ENCODE measurements at places on chromosomes 6 and 20.

- no peak for DNase-seq
Measured at GRCh38 chr20:51532577-51533191, 9.8 kb downstream of the NFATC2 start.

DNA sequence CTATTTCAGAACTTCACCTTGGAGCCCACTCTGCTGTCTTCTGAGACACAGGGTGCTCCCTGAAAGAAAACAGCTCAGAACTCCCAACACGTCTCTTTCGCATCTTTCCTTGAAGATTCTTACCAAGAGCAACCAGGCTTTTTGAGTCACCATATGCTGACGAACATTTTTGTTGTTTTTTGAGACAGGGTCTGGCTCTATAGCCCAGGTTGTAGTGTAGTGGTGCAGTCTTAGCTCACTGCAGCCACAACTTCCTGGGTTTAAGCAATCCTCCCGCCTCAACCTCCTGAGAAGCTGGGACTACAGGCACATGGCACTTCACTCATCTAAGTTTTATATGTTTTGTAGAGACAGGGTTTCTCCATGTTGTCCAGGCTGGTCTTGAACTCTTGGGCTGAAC is 68.5 kb downstream of the TRMT11 start:
- no peak for DNase-seq

GRCh38 chr6:156654919-156655918 is 122.0 kb upstream of the ARID1B start:
- DNase-seq, result no peak

- no peak for DNase-seq
Measured at GRCh38 chr6:33694401-33694931, 17.0 kb downstream of the UQCC2 start.

GRCh38 chr20:57190536-57191264 is 75.7 kb downstream of the BMP7 start:
- no peak for DNase-seq

DNA sequence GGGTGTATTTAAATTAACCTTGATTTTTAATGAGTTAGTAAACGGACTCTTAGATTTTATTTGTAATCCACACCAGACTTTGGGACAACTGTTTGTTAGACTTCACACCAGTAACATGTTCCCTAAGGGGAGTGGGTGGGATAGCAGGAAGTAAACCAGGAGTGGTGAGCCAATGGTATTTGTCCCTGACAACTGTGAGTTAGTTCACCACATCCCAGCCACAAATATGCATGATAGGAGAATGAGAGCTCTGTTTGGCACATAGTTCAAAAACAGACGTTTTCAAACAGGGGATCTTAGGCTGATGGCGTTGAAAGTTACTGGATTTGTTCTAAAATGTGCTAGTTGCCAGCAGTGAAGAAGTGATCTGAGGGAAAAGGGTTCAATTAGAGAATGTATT is 18.7 kb upstream of the COL10A1 start:
- DNase-seq, result no peak

DNA sequence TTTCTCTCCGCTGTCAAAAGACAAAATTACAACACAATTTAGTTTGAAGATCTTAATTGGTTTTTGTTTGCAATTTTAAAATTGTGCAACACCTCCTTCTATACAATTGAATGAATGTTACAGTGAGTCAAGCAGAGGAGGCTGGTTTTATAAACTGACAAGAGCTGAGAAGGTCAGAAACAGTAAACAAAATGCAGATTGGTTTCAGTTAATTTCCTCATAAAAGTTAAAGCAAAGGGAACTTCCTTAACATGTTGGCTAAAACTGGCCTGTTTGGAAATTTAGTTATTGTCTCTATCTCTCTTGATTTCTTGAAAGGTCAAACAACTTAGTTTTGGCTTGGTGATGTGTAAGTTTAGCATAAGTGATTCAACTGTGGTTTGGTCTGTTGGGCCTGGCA is 22.2 kb downstream of the KHDC1L start:
- DNase-seq, result no peak

- DNase-seq, result no peak
Measured at GRCh38 chr20:7248281-7249201, 481.1 kb downstream of the BMP2 start.

GRCh38 chr20:9156529-9157280 is 87.8 kb downstream of the PLCB4 start:
- DNase-seq, result no peak

GRCh38 chr20:17493173-17493572 is 38.0 kb downstream of the BFSP1 start:
- no peak for DNase-seq

DNA sequence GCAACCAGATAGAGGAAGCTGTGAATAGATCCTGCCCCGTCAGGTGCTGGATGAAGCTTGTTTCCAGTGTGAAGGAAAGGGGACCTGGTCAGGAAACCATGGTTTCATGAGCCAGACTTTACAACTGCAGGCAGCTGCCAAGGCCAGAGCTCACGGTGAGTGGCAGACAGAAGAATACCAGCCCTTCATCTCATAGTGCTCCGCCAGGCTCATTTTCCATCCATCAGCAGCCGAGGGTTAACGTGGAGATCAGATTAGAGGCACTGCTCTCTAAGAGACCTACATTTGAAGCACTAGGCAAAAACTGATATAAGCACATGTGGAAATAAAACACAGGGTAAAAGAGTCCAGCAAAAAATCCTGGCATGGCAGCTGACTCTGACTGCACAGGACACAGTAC is 172.4 kb downstream of the CD24 start:
- no peak for DNase-seq

DNA sequence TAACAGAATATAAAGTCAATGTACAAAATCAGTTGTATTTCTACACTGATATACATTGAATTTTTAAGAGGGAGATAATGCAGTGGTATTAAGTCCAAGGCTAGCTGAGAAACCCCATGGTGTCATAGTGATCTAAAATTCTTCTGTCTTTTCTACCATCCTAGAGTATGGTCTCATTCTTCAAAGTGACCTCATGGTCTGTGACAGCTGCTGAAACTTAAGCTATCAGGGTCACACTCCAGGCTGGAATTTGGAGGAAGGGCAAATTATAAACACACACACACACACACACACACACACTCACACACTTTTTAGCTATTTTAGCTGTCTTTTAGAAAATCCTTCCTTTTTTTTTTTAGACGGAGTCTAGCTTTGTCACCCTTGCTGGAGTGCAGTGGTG is 47.3 kb upstream of the DYNLRB1 start:
- DNase-seq, result no peak

GRCh38 chr6:22929311-22929985 is 360.1 kb downstream of the HDGFL1 start:
- DNase-seq, result no peak

GRCh38 chr6:9766240-9766915 is 648.5 kb downstream of the TFAP2A start:
- DNase-seq, result no peak

DNA sequence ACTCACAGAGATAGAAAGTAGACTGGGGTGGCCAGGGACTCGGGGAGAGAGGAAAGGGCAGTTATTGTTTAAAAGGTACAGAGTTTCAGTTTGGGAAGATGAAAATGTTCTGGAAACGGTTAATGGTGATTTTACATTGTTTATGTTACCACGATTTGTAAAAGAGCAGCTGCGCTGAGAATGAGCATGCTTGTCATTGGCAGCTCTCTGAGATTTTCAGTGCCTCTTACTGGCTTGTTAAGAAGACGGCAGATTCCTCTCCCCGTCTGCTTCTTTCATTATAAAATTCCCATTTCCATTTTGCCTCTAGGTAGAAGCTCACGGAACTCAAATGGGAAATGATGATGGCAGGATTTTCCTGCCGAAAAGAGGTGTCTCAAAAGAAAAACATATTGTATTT is 39.7 kb upstream of the PPP1R3G start:
- no peak for DNase-seq

- no peak for DNase-seq
Measured at GRCh38 chr6:129507846-129508245, 202.1 kb downstream of the ARHGAP18 start.

DNA sequence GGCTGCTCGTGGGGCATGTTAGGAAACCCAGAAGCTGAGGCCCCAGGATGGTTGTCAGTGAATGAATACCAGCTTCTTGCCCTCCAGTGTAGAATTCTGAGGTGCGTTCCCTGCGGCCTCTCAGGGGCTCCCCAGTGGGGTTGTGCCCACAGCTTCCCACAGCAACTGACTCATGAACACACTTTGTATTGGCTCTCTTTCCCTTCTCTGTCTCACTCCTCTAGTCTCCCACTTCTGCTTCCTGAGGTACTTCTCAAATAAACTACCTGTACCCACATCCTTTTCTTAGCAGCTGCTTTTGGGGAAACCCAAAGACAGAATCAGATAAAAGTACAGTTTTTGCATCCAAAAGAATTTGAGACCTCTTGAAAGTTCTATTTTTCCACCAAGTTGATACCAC is 107.7 kb upstream of the JAG1 start:
- DNase-seq, result no peak

DNA sequence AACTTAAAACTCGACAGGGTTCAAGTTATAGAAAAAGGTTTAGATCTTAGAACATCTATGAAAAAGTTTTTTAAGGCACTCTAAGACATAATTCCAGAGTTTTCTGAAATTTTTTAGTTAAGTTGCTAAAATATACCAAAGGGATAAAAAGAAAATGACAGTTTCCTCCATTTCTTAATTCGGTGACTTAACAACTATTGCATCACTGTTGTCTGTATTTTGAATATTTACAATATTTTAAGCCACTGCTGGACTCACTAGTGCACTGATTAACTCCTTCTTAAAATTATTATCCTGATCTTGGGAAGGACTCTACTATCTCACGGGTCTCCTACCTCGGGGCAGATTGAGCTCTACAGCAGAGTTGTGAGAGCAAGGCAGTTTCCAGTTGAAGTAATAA is 91.0 kb downstream of the ADGB start:
- no peak for DNase-seq

DNA sequence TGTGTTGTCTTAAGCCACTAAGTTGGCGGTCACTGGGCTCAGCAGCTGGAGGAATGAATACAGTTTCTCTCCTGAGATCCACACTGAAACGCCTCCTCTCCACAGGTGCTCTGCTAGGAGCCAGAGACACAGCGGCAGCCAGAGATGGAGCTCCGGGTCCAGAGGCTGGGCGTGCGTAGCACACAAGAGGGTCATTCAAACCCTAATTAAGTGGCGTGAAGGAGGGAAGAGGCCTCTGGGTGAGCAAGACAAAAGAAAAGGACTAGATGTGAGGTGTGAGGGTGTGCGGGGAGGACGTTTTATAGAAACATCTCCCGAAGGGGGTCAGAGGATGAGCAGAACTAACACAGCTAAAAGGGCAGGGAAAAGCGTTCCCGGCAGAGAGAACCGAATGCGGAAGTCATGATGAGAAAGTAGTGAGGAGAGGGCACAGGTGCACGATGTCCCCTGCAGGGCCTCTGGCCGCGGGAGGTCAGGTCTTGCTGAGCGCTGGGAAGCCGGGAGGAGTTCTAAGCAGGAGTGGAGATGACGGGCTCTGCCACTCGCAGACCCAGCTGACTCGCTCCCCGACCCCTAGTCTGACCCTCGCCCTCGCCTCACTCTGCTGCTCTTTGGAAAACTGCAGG is 54.4 kb downstream of the BMP7 start:
- no peak for DNase-seq

DNA sequence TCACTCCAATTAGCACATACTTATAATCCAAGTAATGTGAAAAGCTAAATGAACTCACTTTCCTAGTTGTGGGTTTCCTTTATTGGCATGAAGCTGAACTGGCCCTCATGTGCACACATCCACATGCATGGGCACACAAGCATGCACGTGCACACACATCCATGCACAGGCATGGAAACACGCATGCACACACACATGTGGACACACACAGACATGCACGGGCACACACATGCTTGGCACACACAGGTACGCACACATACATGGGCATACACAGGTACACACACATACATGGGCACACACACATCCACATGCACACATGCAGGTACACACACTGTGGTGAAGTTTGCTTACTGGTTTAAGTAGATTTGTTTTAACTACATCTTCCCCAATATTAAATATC is 23.8 kb downstream of the SYNDIG1 start:
- DNase-seq, result no peak

- DNase-seq, result no peak
Measured at GRCh38 chr20:53321596-53321995, 272.0 kb downstream of the ZNF217 start.

- DNase-seq, result peak; percentile 68
Measured at GRCh38 chr6:111950661-111951496, 77.6 kb upstream of the FYN start.

GRCh38 chr6:150783813-150784212 is 81.7 kb upstream of the MTHFD1L start:
- no peak for DNase-seq

- DNase-seq, result no peak
Measured at GRCh38 chr20:39825524-39825923, 863.4 kb downstream of the DHX35 start.

GRCh38 chr6:166470863-166471410 is 88.2 kb upstream of the MPC1 start:
- DNase-seq, result no peak

GRCh38 chr6:162056745-162057144 is 670.8 kb downstream of the PRKN start:
- DNase-seq, result no peak

DNA sequence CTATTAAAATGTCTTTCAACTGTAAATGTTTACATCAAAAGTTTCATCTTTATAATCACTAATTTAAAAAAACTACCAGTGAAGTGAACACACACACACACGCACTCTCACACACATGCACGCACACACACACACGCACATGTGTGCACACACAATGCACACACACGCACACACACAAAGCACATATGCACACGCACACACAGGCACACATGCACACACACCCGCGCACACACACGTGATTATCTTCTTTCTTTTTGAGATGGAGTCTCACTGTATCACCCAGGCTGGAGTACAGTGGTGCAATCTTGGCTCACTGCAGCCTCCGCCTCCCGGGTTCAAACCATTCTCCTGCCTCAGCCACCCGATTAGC is 80.0 kb upstream of the FRMD1 start:
- no peak for DNase-seq

DNA sequence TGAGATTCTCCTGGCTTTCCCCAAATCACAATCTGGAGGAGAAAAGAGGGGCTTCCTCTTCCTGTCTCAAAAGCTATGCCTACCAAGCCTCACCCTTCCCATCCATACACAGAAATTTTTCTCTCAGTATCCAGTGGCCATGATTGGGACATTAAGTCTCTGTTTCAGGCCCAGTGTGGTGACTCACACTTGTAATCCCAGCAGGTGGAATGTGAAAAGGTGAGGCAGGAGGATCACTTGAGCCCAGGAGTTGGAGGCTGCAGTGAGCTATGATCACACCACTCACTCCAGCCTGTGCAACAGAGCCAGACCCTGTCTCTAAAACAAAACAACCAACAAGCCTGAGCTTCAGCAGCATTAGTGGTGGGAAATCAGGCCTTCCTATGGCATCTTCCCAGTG is 210.0 kb downstream of the OGFRL1 start:
- DNase-seq, result no peak

- no peak for DNase-seq
Measured at GRCh38 chr6:165585060-165585459, 78.0 kb downstream of the PDE10A start.
